ENCODE measurements at places on chromosomes 3 and 15.
A peak's percentile ranks its signal among the peaks of the same experiment; 100 is the strongest.

DNA sequence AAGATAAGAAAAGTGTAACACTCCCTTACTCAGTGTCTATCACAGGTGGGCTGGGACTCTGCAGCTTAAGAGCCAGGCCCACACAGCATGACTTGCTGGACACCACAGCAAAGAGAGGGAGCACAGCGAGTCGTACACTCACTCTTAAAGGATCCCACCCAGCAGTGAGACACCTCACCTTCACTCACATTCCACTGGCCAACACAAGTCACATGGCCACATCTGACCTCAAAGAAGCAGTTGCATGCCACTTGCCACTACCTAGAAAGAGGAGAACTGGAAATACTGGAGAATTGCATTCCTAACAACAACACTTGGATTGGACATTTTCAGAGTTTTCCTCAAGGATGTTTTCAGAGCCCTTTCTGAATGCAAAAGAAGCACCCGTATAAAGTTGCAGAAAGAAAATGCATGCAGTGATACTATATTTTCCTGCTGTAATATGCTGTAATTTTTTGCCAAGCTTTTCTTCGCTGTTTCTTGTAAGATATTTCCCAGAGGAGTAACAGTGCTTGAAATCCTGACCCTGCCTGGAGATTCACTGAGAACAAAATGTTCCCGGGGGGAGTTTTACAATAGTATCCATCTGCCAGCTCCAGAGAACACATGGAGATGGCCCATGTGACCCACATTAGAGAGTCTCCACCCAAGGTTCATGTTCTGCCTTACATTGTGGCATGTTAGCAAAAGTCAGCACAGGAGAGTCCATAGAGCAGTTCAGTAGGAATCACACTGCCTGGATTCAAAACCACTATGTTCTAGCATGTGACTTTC is 42.2 kb downstream of the TRIM42 start:
- DNase-seq, result no peak

DNA sequence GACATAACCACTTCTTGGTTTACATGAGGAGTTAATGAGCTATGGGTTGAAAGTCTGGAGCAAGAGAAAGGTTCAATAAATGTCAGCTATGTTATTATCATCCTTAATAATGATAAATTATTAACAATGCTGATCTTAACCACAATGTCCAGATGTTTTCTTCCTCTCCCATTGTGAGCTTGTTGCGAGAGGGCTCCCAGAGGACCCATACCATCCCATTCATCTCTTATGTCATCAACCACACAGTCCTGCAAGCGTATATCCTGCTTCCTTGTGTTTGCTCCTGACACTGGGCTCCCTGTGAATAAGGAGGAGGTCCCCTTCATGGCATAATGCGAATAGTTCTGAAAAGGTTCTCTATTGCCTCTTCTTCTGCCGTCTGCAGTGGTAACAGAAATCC is 266.8 kb downstream of the TLE3 start:
- no peak for DNase-seq

DNA sequence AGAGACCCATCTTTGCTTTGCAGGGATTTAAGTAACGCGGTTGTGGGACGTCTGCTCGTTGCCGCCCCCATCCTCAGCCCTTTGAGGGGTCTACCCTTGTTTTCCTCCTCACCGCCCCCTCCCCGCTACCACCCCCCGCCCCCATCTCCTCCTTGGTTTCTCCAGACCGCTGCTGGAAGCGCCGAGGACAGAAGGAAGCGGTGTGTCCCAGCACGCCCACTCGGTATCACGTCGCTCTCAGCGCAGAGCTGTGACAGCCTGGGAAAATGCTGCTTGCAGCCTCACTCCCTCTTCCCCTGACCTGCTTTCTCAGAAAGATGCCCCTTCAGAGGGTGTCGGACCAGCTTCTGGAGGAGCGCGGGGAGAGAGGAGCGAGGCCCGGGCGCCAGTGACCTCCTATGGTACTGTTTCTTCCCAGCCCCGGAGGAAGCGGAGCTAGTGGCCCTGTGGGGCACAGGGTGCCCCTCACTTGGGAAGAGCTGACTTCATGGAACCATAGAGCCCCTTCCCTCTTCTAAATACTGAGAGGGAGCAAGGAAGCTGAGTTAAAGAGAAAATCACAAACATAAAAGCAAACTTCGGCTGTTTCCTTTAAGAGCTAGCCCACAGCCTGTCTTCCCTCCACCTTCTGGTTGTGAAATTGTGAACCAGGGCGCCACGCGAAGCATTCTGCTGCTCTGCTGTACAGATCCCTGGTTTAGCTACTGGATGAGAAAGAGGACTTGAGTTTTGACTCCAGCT is 698 bp downstream of the IL1RAP start:
- DNase-seq, result peak; percentile 14

DNA sequence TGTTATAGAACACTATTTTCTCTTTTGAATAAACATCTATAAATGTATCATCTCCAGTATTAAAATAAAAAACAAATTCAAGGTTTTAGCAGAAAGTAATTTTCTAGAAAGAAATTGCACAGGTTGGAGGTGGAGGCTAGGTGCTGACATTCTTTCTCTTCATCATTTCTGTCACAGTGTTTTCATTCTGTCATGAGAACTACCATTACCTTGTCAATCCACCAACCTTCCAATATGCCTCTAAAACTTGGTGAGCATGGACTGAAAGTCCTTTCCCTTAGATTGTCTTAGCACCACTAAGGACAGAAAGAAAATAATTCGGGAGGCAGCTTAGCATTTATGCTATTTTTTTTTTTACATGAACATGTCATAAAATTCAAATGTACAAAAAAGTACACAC is 596.2 kb upstream of the DPPA4 start:
- DNase-seq, result no peak

DNA sequence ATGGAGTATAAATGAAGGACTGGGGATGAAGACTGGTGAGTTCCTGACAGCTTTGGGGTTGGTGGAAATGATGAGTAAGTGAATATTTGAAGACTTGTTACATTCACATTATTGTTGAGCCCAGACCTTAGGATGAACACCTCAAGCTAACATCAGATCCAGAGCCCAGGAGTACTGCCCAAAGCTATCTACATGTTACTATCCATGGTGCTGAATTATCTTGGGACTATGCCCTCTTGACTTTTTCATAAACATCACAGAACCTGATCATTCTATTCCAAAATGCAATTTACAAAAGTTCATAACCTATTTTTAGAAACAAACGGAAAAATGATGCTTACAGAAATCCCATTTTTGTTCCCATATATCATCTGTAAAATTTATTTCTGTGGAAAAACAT is 613.3 kb downstream of the TUSC7 start:
- DNase-seq, result no peak

GRCh38 chr3:63097396-63097795 is 180.7 kb upstream of the SYNPR start:
- no peak for DNase-seq

- no peak for DNase-seq
These were observed 167.4 kb upstream of the LPP start for GRCh38 chr3:187986514-187986934.

DNA sequence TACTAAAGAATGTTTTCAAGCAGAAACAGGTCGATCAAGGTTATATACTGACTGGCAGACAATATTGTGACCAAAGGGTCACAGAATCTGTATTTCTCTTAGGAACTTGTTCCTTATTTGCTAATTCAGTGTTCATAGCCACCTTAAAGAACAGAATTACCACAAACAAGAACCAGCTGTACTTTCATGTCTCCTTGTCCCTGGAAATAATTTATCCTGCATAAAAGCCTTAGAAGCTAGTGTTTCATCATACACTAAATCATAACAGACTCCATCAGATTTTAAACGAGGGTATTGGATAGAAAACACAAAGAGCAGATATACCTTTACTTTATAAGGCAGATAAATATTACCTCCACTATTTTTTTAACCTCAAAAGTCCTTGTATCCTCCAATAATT is 6.4 kb downstream of the DNAJC19 start:
- no peak for DNase-seq

DNA sequence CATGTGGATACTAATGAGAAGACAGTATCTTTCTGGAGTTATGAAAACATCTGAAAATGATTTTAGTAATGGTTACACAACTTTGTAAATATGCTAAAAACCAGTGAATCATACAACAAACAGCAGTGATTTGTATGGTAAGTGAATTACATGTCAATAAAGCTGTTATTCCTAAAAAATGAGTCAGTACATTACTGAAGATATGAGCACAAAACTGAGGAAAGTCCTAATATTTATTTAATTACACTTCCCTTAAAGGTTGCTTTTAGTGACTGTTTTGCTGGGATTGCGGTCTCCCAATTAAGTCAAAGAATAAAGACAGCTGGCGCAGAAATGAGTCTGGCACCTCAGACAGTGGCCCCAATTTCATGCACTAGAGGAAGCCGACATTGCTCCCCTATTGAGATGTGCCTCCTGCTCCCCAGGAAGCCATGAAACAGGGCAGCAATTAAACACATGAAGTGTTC is 50.9 kb upstream of the FSIP1 start:
- no peak for DNase-seq

GRCh38 chr15:96142498-96142897 is 188.0 kb upstream of the NR2F2 start:
- DNase-seq, result no peak

GRCh38 chr3:114770874-114771273 is 376.2 kb downstream of the ZBTB20 start:
- no peak for DNase-seq

DNA sequence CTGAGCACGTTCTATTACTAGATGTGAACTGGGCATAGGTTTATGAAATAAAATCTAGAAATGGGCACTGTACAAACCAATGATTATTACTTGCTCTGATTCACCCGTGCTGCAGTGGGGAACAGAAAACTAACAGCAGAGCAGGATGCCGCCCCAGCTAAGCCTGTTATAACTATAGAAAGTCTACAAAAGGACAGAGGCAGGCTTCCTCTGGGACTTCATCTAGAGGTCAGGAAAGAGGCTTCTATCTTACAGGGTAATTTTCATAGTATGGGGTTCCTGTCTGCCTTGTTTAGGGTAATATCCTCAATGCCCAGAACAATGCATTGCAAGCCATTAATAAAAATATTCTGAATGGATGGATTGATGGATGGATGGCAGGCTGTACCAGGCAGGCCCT is 177.0 kb upstream of the TBL1XR1 start:
- no peak for DNase-seq

DNA sequence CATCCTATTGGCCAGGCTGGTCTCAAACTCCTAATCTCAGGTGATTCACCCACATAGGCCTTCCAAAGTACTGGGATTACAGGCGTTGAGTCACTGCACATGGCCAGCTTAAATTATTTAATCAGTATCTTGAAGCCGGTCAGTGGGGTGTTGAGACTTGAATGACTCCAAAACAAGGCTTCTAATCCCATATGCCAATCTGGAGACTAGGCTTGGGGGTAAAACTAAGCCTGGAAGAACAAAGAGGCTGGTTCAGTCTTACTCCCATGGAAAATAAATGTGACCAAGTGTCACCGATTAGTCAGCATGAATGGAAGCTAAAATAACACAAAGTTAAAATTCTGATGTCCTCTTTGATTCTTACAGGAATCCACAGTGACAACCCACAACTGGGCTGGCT is 509.1 kb downstream of the FOXP1 start:
- no peak for DNase-seq

DNA sequence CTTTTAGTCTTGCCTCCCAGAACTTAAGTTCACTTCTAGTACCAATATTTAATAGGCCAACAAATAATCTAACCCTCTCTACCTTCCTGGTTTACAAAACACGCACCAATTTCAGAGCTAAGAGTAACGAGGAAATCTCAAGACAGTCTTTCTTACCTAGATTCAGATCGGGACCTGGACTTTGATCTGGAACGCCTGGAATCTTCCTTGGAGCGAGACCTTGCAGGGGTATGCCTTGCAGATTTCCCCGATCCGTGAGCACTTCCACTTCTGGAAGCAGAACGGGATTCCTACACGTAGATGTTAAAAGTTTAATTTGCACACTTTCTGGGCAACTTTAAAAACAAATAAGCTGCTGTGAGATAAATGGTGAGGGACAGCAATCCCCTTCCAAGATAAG is 11.4 kb downstream of the TRA2B start:
- DNase-seq, result no peak

DNA sequence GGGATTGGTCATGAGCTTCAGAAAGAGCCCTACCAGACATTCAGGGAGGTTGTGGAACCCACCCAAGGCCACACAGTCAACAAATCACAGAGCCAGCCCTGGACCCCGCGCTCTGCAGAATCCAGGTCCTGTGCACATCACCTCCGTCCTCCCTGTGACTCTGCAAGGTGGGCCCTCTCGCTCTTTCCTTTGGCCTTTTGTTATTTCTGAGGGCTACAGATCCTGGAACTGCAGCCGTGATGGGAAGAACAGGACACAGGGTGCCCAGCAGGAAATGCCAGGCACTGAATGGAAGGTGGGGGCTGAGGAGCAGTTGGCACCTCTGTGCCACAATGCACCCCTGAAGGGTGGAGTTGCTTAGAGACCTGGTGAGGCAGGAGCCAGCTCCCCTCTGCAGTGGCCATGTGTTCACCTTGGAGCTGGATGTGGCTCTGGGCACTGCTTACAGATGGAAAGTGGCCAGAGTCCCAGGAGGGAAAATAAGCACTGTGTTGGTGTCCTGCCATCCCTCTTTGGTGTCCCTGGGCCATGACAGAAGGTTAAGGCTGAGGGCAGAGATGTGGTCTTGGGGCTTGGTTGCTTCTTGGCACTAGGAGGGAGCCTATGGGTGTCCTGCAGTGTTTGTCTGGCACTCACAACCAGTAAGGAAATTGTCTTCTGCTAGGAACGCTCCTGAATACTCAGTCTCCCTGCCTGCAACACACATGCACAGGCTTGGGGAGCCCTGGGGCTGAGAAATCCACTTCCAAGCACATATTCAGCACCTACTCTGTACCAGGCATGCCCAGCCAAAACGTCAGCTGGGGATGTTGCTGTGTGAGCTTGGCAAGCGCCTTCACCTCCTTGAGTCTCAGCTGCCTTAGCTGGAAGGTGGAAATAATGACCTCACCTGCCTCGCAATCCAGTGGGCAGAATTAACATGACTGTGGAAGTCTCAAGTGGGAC is 98.0 kb upstream of the SLC6A6 start:
- DNase-seq, result no peak

DNA sequence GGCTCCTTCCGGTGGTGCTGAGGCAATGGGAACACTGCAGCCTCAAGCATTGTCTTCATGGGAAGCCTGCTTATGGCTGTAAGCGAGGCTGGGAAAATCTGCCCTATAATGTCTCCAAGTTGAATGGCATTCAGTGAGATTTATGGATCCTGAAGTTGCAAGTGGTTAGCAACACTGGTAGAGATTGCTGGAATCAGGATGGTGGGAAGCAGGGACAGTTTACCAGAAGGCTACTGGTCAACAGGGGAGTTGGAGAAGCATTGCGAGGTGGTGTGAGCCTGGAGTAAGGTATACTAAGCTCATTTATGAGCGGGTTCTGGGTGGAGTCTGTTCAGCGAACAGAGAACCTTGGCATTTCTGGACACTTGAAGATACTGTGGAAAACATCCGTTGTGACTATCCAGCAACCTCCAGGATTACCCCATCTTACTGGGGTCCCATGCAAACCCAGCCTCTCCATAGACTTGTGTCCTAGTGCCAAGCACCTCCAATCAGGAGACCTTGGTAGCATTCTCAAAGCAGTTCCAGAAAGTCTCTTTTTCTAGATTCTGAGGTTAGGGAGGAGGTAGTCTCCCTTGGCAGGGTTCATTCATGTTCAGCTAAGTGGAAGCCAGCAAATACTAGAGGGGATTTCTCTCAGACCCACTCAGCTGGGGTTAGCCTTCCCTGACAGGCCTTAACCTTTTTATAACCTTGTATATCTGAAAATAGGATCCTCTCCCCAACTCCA is 7.3 kb downstream of the RPSA start:
- no peak for DNase-seq
